Stimulated activated CD8-positive, alpha-beta memory T cell treated with anti-CD3 and anti-CD28 coated beads, Interleukin-2, amount 100 ng/mL, for 48 hours (primary cell): ENCODE measurements at places on chromosomes 4 and X.

DNA sequence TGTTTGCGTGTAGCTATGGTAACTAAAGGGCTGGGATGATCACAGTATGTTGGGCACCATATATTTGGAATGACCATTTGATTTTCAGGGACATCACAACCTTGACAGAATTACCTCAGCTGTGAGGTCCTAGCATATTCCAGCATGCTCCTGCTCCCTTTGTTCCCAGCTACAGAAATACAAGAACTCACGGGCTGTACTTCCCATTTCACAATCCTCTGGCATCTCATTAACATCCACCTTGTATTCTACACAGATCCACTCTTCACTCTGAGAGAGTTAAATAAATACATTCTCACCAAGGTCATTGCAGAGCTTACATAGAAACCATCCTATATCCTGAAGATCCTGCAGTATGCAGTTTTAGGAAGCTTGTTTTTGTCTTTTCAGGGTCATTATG is 169.7 kb downstream of the FRMPD4 start:
- no peak for DNase-seq

DNA sequence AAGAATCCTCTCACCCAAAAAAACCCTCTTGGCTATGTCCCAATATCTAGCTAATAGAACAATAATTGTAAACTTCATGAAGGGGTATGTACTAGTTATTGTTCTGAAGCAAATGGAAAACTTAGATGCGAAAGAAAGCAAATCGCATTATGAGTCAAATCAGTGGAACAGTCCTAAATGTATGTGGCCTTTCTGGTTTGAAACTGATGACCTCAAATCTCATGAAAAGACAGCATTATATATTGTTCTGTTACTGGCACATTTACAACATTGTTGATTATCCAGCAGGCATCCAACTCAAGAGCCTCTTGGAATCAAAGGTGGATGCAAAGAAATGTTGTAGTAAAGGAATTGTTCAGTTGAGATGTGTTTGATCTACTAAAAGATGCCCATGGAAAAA is 34.7 kb downstream of the CSN3 start:
- DNase-seq: no peak

DNA sequence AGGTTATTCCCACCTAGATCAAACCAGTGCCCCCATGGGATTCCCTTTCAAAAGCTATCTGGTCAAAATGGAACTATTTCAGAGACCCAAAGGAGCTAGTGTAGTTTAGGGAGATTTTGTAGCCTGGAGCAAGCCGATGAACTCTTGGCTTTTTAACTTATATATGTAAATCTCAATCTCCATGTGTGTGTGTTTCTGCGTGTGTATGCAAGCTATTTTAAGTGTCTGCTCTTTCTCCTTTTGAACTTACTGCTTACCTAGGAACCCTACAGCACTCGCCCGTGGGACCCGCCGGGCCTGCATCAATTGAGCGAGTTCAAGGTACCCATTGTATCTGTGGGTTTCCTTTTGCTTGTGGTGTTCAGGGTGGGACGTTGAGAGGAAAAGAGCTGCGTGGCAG is 10.4 kb downstream of the CSTF2 start:
- no peak for DNase-seq

GRCh38 chrX:87578978-87579377 is 61.4 kb downstream of the KLHL4 start:
- no peak for DNase-seq

GRCh38 chr4:121252224-121252806 is 88.2 kb upstream of the TNIP3 start:
- DNase-seq: peak; percentile 43

DNA sequence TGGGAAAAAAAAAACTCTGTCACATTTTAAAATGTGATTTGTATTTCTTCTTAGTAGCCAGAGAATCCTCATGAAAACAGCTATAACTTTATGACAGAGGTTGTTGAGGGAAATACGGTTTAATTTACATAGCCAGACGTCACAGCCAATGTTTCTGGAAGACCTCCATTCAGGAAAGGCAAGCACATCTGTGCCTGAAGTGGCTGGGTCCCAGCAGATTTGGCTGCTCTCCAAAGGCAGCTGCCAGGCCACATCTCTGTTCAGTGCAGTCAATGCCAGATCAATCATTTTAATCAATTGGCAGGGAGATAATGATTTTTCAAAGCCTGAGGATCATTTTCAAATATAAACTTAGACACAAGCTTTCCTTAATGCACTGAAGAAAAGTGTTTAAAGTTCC is 86.5 kb upstream of the ZIC3 start:
- DNase-seq: no peak

GRCh38 chr4:147683188-147683591 is 773 bp downstream of the PRMT9 start:
- no peak for DNase-seq

- no peak for DNase-seq
Observed at GRCh38 chr4:73730292-73730691, 10.1 kb upstream of the CXCL8 start.

DNA sequence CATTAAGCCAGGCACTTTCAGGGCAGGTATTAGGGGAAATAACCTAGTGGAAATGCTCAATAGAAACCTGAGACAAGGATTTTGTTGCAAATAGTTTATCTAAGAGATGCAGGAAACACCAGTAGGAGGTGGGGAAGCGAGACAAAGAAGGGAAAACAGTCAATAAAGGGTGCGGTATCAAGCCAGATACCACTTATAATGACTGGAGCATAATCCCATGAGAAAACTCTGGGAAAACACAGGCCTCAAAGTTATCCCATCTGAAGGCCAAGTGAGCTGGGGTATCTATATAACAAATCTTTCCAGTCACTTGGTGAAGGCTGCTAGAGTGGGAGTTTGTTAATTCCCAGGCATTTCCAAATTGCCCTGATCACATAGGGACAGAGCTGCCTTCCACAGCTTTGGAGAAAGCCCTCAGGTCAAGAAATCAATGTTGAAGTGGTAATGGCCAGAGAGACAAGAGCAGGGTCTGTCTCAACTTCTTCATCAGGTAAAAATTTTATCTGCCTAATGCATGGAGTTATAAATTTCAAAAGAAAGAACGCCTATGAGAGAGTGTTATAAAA is 9.8 kb upstream of the HMGB2 start:
- no peak for DNase-seq

GRCh38 chr4:105415281-105415744 is 58.5 kb downstream of the PPA2 start:
- DNase-seq: no peak

- no peak for DNase-seq
Observed at GRCh38 chr4:157964463-157964862, 208.4 kb downstream of the GASK1B start.

DNA sequence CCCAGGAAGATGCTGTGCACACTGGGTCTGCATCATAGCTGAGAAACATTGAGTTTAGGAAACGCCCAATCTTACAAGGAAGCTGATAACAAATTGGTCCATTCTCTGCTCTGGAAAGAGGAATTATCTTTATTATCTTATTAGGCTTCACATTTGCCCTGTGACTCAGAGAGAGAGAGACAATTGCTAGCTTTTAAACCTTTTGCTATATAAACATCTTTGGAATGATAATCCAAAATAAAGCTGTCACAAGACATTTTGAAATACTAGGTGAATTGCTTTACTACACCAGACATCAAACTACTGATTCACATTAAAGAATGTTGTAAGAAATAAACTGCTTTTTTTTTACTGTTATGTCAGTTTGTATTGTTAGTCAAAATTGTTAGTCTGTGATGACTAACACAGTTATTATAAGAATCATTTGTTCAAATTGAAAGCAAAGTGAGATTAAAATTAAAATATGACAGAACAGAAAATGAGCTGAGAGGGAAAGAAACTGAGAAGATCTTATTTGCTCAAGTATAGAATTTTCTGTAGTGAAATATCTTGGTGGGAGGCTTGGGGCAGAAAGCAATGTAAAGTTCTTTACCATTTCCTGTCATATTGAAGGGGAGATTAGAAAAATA is 765.4 kb upstream of the PCDH10 start:
- no peak for DNase-seq

GRCh38 chr4:8352368-8353157 is 83.0 kb downstream of the HTRA3 start:
- DNase-seq: no peak

DNA sequence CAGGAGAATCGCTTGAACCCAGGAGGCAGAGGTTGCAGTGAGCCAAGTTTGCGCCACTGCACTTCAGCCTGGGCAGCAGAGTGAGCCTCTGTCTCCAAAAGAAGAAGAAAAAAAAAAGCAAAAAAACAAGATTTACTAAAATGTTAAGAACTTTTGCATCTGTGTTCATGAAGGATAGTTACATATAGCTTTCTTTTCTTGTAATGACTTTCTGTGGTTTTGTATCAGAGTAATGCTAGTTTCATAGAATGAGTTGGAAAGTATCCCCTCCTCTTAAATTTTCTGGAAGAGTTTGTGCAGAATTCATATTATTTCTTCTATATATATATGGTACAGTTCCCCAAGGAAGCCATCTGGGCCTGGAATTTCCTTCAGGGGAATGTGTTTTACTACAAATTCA is 17.0 kb upstream of the GRIPAP1 start:
- DNase-seq: no peak

DNA sequence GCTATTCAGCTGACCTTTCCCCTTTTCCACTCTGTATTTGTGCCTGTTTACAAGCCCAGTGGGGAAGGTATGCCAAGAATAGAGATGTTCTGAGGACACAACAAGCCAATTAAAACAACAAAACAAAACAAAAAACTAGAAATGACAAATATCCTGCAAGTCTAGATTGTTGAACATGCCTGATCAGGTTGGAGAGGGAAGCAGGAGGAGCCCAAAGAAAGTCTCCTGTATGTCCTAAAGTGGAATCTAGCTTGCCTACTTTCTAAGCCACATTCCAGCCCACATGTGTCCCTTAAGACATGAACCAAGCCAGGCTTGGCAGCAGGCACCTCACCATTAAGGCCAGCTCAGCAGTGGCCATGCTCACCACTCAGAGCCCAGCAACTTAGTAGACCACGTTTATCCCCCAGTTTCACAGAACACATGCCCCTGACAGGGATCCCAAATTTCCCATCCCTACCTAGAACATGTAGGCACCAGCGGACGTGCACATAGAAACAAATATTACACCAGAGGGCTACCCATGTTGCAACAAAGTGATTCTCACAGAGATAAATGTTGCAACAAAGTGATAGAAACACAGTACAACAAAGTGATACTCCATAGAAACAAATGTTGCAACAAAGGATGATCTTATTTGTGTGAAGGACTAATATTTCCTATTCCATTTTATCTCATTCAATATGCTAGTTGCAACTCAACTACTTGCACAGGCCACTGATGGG is 48.3 kb downstream of the CD99L2 start:
- DNase-seq: no peak

- DNase-seq: no peak
Observed at GRCh38 chr4:125770814-125771398, 456.2 kb downstream of the FAT4 start.

DNA sequence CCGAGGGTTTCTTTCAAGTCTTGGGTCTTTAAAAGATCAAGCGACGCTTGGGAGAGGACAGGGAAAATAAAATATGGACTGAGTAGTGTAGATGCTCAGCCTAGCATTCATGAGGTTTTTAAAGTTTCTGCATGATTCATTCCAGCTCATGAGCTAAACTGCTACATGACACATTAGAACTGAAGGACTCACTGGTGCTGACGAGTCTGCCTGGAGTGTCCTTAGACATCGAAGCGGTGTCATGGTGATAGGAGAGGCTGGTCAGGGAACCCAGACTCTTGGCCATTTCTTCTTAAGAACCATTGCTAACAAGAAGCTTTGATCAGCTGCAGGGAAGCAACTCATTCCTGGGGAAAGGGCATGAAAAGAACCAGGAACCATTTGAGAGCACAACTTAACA is 158.6 kb downstream of the TRIML1 start:
- no peak for DNase-seq
